Osteoblast (primary cell): ENCODE measurements at places on chromosomes 6 and 20.

- DNase-seq = no peak
Observed at GRCh38 chr6:131398176-131398575, 174.8 kb upstream of the ARG1 start.

- peak; percentile 95 for DNase-seq
Observed at GRCh38 chr20:17530716-17531664, at the start of gene BFSP1. TSS of gene BFSP1 (minus strand) at chr20:17531379. CDS start at chr20:17531329, 50 bp downstream.

DNA sequence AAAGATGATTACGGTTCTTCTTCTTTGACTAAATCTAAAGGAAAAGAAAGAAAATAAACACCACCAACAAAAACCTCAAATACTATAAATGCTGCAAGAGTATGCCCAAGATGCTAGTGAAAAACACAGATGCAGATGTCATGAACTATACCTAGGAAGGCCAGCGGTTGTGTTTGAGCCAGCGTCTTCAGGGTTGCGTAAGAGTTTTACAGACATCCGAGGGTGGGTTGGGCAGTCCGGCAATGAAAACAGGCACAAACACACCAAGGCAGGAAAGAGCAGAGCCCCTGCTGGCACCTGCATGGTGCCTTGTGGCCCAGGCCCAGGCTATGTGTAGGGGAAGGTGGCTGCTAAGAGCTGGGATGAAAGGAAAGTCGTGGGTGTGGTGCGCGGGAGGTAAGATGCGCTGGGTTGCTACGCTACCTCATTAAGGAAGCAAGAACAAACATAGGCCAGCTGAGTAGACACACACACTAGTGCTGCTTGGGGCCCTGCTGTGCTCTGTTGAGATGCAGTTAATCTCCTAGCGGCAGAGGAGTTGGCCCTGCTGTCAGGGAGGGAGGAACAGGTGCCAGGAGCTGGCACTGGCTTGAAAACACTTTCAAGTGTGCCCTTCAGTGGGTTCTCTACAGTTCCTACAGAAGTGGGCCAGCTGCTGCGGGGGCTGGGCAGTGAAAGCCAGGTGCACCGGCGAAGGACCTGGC lies 170.2 kb upstream of the PLN start:
- no peak for DNase-seq

- no peak for DNase-seq
Observed at GRCh38 chr6:21067521-21067920, 526.0 kb upstream of the SOX4 start.

DNA sequence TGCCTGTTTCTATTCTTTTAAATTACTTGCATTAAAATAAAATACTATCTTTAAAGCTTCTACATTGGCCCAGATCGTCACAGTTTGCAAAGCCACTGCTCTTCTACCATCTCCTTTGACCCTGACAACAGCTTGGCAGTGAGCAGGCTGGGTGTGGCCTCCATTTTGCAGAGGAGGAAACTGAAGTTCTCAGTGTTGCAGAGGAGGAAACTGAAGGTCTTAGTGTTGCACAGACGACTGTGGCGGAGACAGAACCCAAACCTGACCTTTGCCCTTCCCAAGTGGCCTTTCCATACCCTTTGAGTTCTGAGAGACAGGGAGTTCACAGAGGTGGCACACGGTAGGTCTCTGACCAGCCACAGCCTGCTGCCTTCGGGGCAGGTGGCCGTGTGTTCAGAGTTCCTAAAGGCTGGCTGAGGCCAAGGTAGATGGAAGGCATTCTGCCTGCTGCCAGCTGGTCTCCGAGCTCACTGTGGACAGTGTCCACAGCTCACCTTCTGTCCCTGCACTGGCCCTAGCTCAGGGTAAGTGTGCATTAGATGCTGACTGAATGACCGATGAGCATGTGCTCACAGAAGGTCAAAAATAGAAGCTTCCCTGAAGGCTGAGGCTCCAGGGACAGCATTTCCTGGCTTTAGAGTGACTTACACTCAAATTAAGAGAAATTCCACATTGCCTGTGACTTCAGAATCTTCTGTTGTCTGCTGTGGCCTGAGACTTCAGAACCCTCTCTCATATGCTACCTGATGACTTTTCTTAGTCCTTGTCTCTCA lies 113.5 kb upstream of the SLC24A3 start:
- DNase-seq = no peak

- DNase-seq = no peak
Observed at GRCh38 chr6:80174900-80175572, 68.6 kb downstream of the BCKDHB start.

DNA sequence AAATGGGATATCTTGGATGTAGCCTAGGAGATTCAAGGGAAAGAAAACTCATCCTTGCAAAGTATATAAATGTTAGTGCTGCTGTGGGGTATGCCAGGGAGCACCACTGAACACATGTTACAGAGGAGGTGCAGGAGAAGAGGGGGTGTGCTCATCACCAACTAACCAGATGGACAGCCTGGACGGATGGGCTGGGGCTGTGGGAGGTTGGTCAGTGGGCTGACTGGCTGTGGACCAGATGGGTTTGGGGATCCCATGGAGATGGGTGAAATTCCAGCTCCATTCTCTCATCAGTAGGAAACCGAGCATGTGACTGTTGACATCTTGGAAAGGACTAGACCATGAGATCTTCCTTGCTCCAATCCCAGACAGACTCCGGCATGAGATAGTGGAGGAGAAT lies 201.0 kb downstream of the LRFN2 start:
- DNase-seq = no peak

DNA sequence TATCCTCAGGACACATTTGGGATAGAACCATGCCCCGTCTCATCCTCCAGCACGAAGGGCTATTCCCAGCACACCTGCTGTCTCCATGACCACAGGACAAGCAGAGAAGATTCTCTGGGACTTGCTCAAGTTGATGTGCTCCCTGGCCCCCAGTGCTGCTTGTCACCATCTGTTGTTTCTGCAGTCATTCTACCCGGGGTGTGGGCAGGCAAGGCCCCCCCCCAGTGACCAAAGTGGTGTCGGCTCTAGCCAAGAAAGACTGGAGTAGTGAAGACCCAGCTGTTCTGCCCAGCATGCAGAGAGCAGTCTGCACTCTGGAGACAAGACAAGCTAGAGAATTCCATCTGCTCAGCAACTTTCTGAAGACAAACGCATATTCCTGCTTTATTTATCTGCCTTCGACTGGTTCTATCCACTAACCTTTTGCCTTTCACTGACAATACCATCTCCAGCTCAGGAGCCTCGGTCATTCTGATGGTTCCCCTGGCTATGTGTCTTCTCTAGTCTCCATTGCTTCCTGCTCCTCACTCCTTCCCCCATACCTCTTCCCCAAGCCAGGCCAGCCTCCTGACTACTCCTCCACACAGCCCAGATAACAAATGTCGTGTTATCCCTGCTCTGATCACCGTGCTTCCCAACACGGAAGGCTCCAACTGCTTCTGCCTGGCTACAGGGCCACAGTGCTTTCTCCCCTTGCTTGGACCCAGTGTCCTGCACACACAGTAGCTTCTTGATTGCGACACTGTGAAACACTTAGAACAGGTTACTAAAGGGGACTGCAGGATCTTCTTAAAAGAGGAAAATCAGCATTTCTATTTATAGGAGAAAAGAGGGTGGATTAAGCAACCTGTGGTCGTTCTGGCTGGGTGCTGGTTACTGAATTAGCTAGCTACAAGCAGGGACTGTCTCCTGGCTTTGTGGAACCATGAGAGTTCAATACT lies 86.7 kb upstream of the EMILIN3 start:
- DNase-seq = no peak

- DNase-seq = no peak
Observed at GRCh38 chr6:170255426-170256125, 35.3 kb downstream of the DLL1 start.

DNA sequence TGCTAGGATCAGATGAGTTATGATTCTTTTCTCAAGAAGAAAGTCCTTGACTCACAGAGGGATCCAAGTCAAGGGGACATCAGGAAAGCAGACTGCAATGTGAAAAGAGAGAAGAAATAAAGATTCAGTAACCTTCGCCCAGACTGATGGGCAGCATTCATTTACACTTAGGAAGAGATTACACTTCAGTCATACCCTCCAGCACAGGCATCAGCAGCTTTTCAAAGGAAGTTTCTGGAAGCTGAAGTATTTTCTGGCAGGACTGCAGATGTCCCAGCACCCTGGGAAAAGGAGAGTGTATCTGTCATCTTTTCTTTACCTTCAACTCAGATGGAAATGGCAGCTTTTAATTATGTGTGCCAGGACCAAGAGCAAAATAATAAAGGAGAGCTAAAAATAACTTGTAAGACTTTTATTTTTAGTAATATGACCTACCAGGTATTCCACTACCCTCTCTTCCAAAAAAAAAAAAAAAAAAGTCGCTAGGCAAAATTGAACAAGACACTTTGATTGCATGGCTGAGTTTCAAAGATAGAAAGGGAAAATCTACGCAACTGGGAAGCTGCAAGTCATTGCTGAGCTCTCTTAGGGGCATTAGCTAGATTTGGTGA lies 712.1 kb downstream of the EPM2A start:
- DNase-seq = no peak

- DNase-seq = no peak
Observed at GRCh38 chr6:56299916-56300315, 52.5 kb upstream of the COL21A1 start.

DNA sequence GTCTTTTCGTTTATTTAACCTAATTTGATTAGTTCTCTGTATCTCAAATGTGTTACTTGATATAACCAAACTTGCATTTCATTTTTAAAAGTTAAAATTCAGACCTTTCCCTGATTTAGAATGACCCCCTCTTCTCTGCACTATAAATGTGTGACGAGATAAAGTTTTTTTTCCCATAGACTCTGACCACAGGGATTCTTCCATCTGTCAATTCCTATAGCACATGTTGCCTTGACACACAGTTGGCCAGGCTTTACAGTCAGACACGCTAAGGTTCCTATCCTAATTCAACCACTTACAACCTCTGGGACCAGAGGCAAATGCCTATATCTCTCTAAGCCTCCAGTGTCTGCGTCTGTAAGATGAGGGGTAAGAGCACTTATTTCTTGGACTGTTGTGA lies 40.6 kb downstream of the KCNS1 start:
- DNase-seq = peak; percentile 68

DNA sequence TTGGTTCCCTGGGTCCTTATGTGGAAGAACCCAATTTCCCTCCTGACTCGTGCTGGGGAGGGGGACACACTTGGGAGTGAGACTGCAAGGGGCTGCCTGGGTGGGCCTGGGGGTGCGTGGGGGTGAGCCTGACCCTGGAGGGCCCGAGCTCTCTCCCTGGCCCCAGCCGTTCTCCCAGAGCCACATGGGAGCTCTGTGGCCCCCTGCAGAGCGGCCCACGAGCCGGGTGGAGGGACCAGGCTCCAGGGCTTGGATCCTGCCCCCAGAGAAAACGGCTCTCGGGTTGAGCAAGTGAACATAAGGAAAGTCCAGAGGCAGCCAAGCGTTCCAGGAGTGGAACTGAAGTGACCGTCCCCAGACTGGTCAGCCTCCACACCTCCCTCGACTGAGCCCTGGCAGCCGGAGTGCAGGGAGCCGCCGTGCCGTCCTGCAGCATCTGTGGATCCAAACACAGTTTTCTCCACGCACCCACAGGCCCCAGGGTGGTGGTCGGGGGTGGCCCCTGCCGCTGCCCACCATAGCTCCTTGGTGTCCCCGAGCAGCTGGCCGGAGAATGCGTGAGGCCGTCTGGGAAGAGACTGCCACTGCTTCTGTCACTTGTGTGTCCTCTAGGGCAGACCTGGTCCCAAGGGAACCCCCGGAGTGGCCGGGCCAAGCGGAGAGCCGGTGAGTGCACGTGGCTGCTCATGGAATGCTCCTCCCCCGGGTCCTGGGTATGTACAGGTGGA lies 10.6 kb downstream of the COL9A3 start:
- peak; percentile 82 for DNase-seq

GRCh38 chr6:14567842-14568241 lies 450.3 kb downstream of the CD83 start:
- DNase-seq = no peak

DNA sequence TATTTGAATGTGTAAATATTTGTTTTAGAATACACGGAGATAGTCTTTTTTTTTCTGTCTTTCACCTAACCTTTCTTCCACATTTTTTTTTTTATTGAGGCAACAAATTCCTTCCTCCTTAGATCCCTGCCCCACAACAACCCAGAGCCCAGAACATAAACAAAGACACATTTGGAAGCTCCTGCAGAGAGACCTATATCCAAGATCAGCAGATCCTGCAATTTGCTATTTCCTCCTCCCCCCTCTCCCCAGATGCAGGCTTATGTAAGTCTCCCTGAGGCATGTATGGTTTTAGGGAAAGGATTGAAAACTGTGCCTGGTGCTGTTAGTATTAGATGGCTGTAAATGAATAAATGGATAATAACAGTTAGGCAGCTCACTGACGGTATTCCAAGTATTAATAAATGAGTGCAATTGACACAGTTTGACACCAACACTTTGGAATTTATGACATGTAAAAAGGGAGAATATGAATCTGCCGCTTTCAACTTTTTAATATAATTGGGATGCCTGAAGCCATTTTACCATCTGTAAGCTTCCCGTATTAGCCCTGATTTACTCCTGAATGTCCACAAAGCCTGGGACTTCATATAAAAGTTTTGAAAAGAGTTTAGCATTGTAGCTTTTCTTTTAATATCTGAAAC lies 608.3 kb upstream of the CITED2 start:
- no peak for DNase-seq

DNA sequence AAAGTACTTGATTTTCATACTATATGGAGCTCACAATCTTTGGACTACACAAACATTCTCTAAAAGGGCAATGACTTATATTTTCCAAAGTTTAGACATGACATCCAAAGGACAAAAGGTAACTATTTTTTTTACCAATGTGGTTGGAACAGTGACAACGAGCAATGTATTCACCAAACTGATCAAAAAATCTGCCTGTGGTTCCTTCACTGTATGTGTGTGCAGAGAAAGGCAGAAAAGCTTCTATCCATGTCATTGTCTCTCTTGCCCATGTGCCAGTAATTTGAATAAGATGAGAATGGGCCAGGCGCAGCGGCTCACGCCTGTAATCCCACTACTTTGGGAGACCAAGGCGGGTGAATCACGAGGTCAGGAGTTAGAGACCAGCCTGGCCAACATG lies 25.5 kb downstream of the MCUR1 start:
- DNase-seq = no peak

DNA sequence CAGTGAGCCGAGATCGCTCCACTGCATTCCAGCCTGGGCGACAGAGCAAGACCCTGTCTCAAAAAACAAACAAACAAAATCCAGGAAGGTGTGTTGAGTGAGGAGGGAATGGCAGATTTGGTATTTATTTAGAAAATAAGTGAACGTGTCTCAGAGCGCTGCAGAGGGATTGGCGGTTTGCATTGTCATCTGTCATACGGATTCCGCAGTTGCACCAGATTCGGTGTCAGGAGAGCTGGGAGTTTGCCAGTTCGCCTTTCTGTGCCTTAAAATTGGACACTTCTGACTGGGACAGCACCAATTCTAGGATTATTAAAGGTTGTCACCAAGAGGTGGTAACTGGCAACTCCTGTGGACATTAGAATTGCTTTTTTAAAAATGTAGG lies 912 bp downstream of the SNRNP48 start:
- DNase-seq = no peak

DNA sequence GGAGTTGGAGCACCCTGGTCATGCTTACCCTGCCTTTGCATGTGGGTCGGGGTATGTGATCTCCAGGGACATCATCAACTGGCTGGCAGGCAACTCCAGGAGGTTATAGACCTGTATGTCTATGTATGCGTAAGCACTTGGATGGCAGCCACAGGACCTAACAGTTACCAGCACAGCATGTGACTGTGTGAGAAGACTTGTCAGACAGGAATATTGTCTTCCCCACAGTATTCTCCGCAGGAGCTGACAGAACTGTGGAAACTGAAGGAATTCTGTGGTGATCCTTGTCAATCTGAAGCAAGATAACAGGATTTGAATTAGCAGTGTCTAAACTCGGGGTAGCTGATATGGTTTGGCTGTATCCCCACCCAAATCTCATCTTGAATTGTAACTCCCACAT lies 59.2 kb downstream of the TMEM244 start:
- peak; percentile 8 for DNase-seq
